ENCODE measurements at places on chromosomes 11 and 22. TPM values are rescaled to one million over a fixed set of nuclear protein-coding genes. Genes with fewer than 3 reads are reported as not detected.

SEC14L6 gene
- polyA plus RNA-seq = 6.2 TPM

SMARCB1 gene
- 205 TPM for polyA plus RNA-seq

CEND1 gene
- polyA plus RNA-seq = 0.53 TPM

PAX6 gene
- polyA plus RNA-seq = not detected

LRRC4C gene
- 14.3 TPM for polyA plus RNA-seq

PNPLA3 gene
- polyA plus RNA-seq = 1.3 TPM

DNA sequence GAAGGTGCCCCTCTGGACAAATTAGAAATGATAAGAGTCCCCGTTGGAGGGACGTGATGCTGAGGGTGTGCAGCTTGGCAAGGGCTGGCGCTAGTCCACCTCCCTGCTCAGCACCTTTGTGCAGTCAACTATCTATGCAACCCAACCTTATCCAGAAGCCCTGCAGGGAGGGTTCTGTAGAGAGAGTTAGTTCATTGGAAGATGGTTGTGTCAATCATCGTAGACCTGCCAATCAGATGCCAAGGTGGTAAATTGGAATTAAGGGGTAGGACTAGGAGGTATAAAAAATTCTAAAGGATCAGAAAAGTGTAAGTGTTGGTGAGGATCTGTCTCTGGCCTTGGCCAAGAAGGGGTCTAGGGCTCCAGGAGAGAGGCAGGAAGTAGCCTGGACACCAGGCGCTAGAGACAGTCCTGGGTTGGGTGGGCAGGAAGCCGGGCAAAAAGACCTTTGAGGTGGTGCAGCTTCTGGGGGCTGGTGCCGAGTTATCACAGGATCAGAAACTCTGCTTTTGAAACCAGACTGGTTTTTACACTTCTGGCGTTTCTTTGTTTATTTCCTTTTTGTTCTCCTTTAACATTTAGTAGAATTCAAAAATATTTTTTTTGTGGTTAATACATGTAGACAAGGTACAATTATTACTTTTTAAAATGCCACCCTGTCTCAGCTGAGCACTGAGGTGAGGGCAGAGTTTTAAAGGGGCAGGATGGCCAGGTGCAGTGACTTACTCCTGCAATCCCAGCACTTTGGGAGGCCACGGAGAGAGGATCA is 1.6 kb downstream of the C1QTNF6 start:
- no peak for DNase-seq

DNA sequence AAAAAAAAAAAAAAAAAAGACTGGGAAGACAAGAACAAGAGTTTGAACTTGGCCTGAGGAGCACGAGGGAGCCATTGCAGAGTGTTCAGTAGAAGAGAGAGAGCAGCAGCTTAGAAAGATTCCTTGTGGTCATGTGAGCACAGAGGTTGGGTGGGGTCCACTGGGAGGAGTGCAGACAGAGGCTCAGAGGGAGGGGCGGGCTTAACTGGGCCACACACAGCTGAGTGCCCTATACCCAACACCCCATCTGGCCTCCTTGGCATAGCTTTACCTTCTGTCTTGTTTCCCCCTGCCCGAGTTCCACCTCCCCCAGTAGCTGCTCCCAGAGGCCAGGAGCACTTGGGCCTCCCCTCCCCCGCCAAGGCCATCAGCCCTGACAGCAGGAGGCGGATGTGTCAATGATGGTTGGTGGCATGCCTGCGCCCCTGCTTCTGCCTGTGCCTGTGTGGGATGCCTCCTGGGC is 12.1 kb downstream of the C11orf86 start:
- DNase-seq = no peak

- DNase-seq = no peak
Observed at GRCh38 chr22:42623301-42623751, 8.6 kb upstream of the POLDIP3 start.

DNA sequence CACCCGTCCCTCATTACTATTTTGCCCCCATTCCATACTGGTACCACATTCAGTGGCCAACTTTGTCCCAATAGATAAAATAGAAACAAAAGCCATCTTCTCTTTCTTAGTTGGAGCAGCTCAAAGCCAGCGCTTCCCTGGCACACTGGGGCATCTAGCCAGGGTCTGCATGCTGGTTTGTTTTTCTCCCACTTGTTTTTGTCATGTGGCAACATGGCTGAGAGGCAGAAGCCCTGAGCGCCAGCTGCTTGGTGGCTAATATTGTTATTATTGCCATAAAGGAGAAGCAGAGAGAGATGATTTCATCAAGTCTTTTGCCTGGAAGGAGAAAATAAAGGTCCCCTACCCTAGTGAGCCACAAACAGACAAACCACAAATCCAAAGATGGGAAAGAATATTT is 48.4 kb upstream of the CRTAM start:
- no peak for DNase-seq

DNA sequence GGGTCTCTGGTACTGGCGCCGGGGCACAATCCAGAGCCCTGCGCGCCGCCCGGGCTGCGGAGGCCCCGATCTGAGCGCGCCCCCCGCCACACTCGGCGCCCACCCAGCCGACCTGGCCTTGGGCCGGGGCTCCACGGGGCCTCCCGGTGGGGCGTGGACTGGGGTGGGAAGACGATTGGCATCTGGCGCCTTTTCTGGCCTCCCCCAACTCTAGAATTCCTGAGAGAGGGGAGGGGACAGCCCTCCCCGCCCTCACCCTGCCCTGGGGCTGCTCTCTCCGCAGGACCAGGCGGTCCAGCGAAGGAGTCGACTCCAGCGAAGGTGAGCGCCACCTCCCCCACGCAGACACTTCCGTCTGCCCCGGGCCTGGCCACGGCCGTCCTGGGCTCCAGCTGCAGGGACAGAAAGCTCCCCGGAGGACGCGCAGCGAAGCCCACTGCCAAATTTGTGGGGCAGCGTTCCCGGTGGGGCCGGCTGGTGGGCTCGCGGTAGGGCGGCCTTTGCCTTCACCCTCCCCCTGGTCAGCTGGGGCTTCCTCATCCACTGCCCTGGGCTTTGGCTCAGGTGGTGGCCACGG is 593 bp downstream of the SSH3 start:
- DNase-seq = no peak

DNA sequence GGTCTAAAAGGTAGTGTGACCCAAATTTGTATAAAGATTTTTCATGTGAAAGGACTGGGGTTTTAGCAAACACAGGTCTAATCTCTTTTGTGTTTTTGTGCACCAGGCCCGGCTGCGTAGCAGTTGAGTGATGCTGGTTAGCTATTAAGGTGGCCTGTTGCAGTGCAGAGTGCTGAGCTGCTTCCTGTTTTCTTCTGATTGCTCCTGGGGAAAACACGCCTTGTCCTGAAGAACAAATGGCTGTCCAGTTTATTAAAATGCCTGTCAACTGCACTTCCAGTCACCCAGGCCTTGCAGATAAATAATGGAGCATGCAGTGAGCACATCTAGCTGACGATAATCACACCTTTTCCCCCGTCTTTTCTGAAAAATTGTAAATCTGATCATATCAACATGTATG is 1.8 kb downstream of the SRSF8 start:
- peak; percentile 84 for DNase-seq

GRCh38 chr11:131248588-131248987 is 121.8 kb upstream of the NTM start:
- DNase-seq = no peak

- DNase-seq = no peak
Observed at GRCh38 chr22:35615156-35615555, 2.0 kb downstream of the MB start.

DNA sequence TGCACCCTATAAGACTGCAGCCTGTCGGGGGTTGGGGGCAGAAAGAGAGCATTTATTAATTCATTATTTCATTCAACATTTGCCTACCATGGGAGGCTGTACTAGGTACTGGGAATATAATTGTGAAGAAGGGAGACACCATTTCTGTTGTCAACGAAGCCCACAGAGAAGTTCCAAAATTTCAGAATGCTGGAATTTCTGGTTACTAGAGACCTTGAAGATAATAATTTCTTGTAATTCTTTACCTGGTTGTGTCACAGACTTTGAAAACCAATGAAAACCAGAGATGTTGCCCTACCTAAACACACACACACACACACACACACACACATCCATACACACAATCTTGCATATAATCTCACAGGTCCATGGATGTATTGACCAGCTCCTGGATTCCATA is 30.1 kb downstream of the CD44 start:
- no peak for DNase-seq

- peak; percentile 53 for DNase-seq
Observed at GRCh38 chr11:12841946-12842630, 167.0 kb upstream of the RASSF10 start.

- DNase-seq = no peak
Observed at GRCh38 chr11:22049276-22049675, 143.6 kb upstream of the ANO5 start.

DNA sequence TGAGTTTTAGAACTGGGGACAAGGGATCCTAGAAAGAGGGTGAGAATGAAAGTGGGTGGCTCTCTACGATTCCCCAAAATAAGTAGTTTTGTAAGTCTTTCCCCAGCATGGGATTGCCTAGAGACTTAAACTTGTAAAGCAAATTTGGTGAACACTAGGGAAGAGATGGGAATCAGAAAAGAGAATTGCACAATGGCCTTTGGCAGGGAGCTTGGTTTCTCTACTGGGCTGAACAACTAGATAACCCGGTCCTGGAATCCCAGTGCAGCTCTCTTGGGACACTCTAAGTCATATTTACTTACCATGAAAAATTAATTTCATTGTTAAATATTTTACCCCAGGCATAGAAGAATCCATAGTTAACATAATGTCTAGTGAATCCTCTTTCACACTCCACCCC is 16.5 kb upstream of the USP18 start:
- DNase-seq = no peak

GRCh38 chr11:133047036-133047770 is 485.1 kb downstream of the OPCML start:
- DNase-seq = no peak
